ENCODE measurements at places on chromosomes 1 and 21.

DNA sequence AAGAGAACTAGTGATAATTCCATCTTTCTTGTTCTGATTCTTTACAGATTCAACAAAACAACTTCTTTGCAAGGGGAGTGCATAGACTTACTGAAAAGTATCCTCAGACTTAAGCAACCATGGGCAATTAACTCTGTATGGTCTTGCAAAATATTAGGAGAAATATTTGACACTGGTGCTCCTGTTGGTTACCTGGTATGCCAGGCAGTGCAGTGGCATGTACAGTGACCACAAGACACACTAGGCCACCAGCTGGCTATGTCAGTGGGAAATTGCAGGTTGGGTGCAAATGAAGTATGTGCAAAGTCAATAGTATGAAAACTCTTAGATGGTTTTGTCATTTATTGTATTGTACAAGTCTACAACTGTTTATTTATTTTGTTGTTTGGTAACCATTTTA is 34.5 kb downstream of the EPS15 start:
- DNase-seq, result no peak

DNA sequence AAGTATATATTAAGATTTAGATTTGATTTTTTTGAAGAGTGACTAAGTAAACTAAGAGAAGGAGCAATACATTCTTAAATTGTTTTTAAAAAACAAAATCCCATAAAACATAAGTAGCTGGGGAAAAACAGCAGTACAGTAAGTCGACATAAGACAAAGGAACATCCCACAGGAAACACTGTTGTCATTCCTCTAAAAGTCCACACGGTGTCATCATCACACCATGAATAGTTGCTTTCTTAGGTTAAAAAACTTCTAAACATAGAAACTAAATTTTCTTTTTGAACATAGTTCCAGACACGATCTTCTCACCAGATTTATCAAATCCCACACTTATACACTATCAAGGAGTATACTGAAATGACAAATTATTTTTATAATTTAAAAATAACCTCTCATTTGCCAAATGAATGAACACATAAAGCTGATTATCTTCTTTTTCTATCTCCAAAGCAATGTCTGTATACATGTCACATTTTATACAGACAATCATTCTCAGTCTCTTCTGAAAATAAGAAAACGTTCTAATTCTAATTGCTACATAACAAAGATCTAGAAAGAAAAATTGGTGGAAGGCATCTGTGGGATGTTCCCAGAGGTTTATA is 15.8 kb downstream of the ODF2L start:
- DNase-seq, result peak; percentile 51

DNA sequence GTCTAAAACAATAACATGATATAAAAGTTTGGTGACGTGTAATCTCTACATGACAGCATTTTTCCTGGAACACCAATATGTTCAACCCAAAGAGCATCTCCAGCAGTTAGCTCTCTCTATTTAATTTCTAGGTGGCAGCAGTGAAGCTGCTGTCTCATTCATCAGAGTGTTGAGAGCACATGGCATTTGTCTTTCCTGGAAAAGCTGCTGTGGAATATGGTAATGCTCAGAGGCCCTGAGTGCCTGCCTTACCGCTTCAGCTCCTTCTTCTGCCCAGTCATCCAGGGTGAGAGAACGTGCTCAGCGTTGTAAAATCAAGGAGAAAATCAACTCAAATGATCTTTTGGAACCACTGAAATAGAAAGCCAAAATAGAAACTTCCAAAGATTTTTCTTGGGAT is 640.7 kb downstream of the ADGRL2 start:
- no peak for DNase-seq

GRCh38 chr1:214899908-214900460 is 182.6 kb upstream of the KCNK2 start:
- DNase-seq, result no peak

- no peak for DNase-seq
Measured at GRCh38 chr1:29112705-29113412, 10.8 kb downstream of the TMEM200B start.

DNA sequence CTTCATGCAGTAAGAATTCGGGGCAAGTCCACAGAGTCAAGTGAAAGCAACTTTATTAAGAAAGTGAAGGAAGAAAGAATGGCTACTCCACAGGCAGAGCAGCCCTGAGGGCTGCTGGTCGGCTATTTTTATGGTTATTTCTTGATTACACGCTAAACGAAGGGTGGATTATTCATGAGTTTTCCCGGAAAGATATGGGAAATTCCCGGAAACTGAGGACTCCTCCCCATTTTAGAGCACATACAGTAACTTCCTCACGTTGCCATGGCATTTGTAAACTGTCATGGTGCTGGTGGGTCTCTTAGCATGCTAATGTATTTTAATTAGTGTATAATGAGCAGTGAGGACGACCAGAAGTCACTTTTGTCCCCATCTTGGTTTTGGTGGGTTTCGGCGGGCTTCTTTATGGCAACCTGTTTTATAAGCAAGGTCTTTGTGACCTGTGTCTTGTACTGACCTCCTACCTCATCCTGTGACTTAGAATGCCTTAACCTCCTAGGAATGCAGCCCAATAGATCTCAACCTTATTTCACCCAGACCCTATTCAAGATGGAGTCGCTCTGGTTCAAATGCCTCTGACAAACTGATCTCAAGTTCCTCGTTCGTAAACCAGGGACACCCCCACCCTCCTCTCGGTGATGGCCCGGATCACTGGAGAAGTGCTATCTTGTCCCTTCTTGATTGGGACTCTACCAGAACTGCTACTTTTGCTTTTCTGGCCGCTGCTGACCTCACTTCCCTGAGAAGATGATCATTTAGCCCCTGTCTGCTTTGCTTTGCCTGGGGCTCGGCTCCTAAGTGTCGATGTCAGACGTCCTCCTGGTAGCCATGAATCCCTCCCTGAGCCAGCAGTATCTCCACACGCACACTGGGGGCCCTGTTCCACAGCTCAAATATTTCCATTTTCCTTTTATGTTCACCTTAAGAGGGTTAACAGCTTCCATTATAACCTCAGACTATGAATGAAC is 48.8 kb downstream of the CLSTN1 start:
- DNase-seq, result no peak

DNA sequence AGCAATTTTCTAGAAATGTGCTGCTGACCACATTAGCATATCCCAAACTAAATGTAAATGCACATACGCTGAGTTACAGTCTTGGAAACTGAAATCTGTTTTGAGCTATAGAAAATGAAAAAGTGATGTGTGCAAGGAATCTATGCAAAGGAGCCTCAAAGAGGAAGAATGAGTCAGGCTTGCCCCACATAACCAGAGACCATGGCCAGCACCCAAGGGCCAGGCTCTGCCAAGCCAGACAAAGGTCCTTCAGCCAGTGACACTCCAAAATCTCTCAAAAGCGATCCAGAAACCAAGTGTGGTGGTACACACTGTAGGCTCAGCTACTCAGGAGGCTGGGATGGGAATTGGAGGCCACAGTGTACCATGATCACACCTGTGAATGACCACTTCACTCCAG is 195.2 kb downstream of the TOMM20 start:
- peak; percentile 92 for DNase-seq

DNA sequence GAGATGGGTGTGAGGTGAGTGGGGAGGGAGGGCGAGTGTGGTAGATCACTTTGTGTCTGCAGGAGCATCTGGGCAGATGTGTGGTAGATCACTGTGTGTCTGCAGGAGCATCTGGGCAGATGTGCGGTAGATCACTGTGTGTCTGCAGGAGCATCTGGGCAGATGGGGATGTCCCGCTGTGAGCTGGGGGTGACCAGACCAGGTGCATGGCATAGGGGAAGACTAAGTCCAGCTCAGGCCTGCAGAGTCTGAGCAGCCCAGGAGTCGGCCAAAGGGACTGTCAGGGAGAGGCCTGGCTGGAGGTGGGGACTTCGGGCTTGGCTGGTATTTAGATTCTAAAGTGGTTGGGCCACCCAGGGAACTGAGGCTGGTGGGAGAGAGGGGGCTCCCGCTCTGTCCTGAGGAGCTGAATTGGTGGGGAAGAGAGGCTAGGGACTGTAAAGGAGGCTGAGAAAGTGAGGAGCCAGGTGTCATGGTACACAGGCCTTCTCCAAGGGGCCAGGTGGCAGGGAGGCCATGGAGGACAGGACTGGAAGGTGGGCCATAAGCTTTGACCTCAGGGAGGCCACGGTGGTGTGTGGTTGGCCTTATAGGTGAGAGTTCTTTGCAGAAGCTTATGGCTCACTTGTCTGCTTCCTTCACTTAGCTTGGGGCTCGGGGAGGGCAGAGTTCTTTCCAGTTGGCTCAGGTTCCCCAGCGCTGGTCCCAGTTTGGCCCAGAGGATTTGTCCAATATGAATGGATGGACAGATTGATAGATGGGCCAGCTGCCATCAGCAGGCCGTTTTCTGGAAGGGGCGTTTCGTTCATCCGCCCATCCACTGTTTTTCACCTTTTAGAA is 15.6 kb downstream of the ZNF362 start:
- DNase-seq, result no peak

GRCh38 chr1:35725596-35725995 is 6.9 kb upstream of the C1orf216 start:
- no peak for DNase-seq

Data from MV-4-11 (cell line).